WTC11 (cell line): ENCODE measurements at places on chromosomes 1 and 21.

- no peak for DNase-seq
Measured at GRCh38 chr1:34843392-34844251, 15.9 kb downstream of the SMIM12 start.

DNA sequence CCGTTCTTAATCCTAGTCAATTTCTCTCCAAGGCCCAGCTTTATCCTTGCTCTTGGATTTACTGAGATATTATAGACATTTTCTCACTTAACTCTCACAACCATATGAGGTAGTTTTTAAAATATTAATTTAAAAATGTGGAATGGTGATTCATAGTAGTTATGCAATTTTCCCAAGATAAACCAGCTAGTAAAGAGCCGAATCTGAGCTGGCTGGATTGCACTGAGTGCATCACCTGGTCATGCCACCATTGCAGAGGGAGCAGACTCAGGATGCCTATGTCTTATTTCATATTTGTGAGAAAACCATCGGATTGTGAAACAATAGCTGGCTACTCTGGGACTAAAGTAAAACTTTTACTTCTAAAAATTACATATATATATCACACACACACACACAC is 494.0 kb downstream of the KCNT2 start:
- no peak for DNase-seq

GRCh38 chr1:223189903-223190724 is 47.1 kb upstream of the TLR5 start:
- no peak for DNase-seq

GRCh38 chr1:203563291-203563690 is 63.3 kb upstream of the ATP2B4 start:
- no peak for DNase-seq

- DNase-seq = no peak
Measured at GRCh38 chr1:70465911-70466310, 54.8 kb downstream of the CTH start.

- no peak for DNase-seq
Measured at GRCh38 chr1:46804027-46804889, 5.4 kb downstream of the CYP4B1 start.

DNA sequence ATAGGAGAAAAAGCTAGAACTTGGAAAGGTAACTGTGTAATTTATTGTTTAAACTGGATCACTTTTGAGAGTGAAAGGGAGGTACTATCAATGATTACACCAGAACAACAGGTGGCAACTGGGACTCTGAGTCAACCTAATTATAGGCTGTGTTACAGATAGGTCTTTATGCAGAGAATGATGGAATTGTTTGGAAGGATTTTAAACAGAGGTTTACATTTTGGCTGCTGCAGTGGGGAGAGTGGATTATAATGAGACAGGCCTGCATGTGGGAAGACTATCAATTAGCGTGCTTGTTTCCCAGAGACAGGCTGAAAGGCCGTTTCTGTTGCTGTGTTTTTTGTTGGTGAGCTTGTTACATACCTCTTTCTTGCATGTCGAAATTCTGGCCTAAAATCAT is 432.9 kb downstream of the PLA2G4A start:
- DNase-seq = no peak

- peak; percentile 94 for DNase-seq
Measured at GRCh38 chr1:9455487-9456234, 83.6 kb upstream of the SLC25A33 start.

DNA sequence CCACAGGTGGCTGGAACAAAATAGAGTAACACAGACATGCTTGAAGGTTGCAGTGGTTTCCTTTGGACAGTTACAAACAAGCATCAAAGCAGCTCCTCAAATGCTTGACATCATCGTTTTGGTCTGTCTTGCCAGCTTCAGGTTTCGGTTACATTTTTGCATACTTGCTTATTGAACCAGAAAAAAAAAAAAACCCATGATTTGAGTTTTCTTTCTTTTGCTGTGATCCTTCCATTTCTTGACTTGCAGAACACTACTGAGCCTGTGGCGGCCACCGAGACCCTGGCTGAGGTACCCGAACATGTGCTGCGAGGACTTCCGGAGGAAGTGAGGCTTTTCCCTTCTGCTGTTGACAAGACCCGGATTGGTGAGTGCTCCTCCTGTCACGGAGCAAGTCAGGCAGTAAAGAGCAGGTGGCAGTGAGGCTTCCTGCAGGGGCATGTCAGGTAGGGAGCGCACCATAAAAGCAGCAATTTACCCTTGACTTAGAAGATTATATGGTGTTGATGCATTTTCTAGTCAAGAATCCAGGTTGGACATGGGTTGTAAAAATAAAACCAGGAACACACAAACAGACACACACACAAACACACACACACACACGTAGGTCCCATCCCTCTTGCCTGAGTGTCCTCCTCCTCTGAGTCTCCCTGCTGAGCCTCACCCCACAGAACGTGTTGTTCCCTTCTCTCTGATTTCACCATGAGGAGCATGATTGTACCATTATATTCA is 30.9 kb downstream of the PRDM2 start:
- no peak for DNase-seq

DNA sequence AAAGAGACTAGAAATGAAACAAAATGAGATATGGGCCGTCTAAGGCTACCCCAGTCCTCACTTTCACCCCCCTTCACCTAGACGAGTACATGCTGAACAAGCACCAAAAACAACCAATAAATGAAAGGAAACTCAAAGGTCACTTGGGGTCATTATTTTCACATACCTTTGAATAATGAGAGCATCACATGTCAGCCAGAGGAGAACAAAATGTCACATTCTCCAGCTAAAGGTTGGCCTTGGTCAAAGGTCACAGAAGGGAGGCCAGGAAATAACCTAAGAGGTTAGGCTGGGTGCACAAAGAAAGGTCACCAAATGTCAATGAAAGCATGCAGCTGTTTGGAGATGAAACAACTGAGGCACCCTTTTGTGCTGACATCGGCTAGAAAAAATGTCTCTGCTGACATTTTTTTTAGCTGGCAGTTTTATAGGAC is 288.7 kb upstream of the USP25 start:
- no peak for DNase-seq

GRCh38 chr1:178241057-178241456 is 147.2 kb downstream of the RASAL2 start:
- no peak for DNase-seq

GRCh38 chr1:16080422-16081150 is 7.1 kb upstream of the FAM131C start:
- no peak for DNase-seq

GRCh38 chr21:36069713-36070583 is at the start of gene CBR1:
CBR1 (plus strand) TSS chr21:36070024; CDS start chr21:36070116, 92 bp downstream.
- DNase-seq = peak; percentile 82

DNA sequence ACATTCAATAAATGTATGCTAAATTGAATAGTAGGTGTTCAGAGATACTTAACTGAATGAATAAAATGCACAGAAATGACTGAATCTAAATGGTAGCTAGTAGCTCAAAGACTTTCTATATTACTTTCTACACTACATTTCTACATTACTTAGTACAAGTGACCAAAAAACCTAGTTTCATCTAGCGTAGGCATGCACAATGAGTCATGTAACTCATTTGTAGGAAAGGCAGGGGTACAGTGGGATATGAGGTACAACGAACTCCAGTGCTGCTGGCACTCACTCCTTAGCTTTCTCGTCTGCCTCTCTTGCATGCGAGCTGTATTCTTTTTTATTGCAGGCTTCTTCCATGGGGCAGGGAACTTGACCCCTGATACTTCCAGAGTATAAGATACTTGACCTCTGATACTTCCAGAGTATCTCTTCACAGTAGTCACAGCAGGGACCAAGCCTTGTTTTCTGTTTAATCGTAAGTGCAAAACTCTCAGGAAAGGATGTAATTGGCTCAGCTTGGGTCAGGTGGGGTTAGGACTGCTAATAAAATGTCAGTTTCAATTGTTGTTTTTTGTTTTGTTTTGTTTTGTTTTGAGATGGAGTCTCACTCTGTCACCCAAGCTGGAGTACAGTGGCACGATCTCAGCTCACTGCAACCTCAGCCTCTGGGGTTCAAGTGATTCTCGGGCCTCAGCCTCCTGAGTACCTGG is 4.9 kb upstream of the ATP2B4 start:
- no peak for DNase-seq

- DNase-seq = no peak
Measured at GRCh38 chr1:197355248-197355995, 87.4 kb downstream of the CRB1 start.

DNA sequence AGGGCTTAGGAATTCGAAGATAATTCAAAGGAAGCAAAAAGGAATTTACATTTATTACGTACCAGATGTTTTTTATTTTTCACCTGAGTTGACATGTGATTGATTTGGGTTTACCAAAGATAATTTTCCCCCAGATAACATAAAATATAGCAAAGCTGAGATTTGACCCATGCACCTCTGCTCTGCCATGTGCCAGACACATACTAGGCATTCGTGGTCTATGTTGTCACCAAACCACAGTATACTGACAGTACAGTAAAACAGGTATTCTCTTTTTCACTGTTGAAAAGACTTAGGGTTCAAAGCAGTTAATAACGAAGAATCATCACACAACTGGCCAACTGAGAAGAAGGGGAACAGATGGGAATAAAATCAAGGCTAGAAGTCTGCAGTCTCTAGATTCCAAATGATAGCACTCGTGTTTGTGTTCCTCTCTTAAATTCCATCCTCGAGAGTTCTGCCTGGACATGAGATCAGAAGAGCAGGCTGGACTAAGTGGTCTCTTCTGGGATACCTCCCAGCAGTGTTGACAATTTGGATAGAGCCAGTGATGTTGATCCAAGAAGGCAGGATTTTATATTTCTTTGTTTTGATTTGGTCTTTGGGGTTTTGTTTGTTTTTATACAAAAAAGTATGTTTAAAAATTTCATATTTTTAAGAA is 85.3 kb upstream of the RAVER2 start:
- no peak for DNase-seq

GRCh38 chr1:29689372-29690030 is 453.2 kb downstream of the PTPRU start:
- no peak for DNase-seq

- no peak for DNase-seq
Measured at GRCh38 chr1:99700020-99700419, 54.1 kb downstream of the PALMD start.

- no peak for DNase-seq
Measured at GRCh38 chr1:177023249-177023648, 141.3 kb downstream of the ASTN1 start.

DNA sequence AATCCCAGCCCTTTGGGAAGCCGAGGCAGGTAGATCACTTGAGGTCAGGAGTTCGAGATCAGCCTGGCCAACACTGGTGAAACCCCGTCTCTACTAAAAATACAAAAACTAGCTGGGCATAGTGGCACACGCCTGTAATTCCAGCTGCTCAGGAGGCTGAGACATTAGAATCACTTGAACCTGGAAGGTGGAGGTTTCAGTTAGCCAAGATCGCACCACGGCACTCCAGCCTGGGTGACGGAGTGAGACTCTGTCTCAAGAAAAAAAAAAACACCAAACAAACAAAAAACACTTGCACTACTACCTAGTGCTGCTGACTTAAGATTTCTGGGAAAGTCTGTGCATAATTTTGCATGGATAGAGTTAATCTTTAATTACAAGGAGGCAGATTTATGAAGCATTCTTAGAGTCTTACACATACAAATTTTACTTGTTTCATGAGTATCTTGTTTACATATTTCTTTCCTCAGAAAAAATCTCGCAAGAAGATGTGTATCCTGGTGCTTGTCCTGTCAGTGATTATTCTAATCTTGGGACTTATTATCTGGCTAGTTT is 8.7 kb upstream of the PPP1R8 start:
- no peak for DNase-seq

DNA sequence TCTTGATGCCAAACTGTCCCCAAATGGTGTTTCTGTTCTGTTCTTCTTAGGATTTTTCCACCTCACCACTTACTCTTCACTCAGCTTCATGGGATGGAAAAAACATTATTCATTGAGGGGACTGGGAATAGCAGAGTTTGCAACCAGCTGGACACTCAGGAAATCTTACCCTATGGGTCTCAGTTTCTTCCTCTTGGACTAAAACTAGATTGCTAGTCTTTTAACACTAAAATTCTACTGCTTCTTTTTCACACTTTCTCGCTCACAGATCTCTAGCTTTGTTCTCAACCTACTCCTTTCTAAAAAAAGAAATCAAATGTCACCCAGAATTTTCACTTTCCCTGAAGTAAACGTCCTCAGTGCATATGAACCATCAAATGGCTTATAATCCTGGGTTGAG is 4.8 kb downstream of the KMO start:
- DNase-seq = no peak

- DNase-seq = no peak
Measured at GRCh38 chr1:57341721-57342120, 82.1 kb downstream of the DAB1 start.

DNA sequence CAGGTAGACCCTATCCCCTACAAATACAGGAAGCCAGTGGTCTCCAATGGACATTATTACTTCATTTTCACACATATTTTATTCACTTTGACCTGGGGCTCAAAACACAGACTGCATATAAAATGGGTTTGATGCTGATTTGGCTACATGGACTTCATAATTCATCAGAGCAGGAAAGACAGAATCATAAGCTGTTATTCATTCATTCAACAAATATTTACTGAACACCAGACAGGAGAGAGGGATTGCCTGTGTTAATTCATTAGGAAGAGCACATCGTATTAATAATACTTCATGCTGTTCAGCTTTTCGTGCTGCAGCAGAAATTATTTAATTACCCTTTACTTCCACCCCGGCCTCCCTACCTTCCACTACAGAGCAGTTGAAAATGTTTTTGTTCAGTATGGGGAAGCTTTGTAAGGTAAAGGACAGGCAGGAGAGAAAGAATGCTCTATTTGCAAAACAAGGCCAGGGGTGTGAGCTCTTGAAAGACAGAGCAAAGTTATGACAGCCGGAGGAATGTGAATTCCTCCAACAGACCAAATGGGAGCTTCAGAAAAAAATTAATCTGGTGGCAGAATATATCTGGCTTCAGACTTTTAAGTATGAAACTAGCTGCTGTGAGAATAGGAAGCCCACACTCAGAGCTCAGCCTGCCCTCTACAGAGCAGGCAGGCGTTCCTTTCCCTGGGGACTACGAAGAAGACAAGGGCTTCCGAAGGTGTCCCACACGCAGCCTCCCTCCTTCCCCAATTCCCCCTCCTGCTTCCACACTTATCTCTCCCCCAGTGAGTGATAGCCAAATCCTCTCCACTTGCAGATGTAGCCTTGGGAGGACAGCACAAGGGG is 58.0 kb downstream of the MDM4 start:
- no peak for DNase-seq

DNA sequence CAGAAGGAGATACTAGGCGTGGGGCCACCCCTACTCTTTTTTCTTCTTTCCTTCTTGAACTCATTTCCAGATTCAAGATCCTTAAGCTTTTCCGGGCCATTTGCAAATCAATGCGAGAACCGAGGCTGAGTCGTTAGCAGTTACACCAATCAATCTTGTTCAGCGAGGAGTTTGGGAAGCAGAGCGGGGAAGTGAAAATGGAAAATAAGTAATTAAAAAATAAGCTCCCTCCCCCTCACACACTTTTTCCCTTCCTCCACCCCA is 1.7 kb upstream of the NEGR1 start:
- DNase-seq = no peak
